ENCODE measurements at places on chromosomes 5 and 9.

DNA sequence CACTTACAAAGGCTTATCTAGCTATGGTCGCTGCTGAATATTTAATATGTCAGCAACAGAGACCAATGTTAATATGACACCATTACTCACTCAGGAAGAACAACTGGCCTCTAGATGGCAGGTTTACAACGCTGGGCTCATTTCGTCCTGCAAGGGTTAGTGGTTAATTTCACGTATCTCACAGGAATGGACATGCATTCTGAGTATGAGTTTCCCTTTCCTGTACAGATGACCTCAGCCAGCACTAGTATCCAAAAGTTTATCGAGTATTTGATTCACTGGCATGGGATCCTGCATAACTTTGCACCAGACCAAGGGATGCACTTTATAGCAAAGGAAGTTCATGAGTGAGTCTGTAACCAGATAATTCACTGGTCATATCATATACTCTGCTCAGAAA is 8.7 kb upstream of the TRPC7 start:
- DNase-seq, result peak; percentile 79

DNA sequence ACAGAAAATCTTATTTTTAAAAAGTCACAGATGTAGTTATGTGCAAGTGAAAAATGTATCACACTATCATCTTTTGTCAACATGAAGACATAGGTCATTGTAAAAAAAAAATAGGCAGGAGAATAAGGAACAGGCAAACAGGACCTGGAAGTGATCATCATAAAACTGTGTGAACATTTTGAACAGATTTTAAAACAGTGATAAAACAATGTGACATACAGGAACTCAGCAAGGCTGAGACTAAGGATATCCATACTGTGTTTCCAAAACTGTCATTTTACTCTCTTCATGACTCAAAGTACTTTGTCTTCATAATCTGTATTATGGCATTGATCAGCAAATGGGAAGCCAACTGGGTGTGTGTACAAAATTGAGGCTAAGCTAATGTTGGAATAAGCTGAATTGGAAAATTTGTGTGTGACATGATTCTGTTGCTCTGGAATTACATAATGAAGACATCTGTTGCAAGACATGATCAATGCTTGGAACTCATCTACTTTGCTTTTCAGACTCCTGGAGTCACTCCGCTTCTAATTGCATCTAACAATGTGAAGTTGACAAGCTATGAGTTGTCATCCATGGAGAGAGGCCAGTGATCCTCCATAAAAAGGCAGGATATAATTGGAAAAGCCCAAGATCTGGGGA is 978.7 kb upstream of the NUDT12 start:
- DNase-seq, result no peak

DNA sequence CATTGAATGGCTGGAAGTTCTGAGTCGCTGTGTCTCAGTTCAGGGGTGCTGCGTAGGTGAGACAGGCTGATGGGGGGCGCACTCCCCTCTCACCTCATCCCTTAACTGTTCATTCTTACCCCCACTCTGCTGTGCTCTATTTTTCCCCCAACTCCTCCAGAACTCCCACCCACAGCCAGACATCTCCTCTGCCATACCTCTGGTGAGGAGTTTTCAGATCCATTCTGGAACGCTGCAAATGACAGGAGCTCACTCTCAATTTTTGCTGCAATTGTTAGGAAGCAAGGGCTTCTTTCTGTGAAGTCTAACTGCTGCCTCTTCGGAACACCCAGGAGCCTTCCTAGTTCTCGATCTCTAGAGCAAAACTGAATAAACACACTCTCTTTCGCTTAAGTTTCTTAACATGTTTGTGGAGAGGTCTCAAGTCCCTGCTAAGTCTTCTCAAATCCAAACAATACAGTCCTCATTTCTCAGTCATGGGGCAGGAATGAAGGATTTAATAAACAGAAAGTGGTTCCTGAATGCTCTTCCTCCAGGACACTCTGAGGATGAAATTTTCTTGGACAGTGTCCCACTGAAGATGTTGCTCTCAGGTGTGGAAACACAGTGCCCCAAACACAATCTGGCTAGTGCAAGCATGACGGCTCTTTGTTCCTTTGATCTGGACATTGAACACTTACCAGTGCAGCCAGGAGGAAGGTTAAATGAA is 387.7 kb downstream of the KDM4C start:
- DNase-seq, result no peak

- no peak for DNase-seq
Observed at GRCh38 chr9:128394379-128395168, 23.4 kb downstream of the URM1 start.

- peak; percentile 93 for DNase-seq
Observed at GRCh38 chr5:141524604-141525597, 36.0 kb downstream of the PCDHGC5 start.

DNA sequence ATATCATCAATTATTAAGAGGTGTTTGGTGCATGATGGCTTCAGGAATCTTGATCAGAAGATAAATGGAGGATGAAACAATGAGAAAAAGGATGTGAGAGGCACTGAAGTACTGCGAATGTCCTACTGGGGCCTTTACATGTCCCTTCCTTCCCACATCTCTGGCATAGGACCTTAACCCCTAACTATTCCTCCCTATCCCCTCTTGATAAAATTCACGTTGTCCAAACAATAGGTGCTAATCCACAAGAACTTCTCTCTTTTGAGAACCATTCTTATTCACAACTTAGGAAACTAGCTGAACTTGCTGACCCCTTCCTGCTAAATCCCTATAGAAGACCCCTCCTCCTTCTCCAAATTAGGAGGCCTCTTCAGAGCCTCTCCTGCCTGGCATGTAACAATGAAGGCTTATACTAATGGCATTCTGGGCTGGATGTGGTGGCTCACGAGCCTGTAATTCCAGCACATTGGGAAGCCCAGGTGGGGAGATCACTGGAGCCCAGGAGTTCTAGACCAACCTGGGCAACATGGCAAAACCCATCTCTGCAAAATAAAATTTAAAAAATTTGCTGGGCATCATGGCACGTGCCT is 276.5 kb upstream of the SMARCA2 start:
- DNase-seq, result no peak

- no peak for DNase-seq
Observed at GRCh38 chr9:99748676-99749075, 73.0 kb upstream of the NR4A3 start.

DNA sequence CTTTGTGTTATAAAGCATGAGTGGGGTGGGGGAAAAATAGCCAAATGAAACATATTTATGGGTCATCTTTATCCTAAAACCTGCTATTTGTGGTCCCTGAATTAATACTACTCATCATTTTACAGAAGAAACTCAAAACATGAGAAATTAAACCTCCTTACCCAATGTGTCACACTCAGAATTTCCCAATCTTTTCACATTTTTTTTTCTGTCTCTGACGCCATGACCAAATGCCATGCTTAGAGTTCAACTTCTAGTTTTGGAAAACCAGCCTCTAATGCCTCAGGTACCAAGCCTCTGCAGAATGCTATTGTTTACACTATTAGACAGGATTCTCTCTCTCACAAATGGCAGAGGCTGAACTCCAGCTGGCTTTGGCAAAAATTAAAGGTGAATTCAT is 505.5 kb upstream of the WWC1 start:
- no peak for DNase-seq

GRCh38 chr5:14720236-14720923 is 55.9 kb downstream of the OTULIN start:
- DNase-seq, result peak; percentile 21

DNA sequence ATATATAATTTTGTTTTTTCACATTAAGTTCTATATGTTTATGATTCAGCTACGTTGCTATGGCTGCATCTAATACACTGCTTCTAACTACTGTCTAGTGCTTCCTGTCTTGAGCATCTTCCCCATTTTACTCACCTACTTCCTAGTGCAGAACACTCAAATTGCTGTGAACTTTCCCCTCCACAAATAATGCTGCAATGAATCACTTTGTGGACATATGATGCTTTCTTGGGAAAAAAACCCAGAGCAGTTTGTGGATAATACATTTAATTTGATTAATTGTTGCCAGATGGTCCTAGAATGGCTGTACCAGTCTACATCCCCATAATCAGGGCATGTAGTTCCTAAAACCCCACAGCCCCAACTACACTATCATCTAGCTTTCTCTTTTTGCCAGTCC is 18.5 kb downstream of the CD180 start:
- no peak for DNase-seq

GRCh38 chr5:172113036-172113435 is 75.0 kb downstream of the STK10 start:
- DNase-seq, result peak; percentile 70

DNA sequence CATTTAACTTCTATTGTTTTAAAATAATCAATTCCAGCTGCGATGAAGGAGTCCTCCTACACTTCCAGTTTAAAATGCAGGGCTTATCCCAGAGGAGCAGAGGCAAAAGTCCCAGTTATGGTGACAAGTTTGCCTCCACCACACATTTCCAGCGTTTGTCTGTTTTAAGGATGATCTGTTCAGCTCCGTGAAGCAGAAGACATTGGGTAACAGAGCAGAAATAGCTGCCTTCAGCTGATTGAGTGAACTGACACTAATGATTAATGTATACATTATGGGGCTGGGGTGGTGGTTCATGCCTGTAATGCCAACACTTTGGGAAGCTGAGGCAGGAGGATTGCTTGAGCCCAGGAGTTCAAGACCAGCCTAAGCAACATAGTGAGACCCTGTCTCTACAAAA is 127.6 kb downstream of the HSD17B3 start:
- no peak for DNase-seq

GRCh38 chr5:35904443-35905132 is 33.8 kb downstream of the CAPSL start:
- DNase-seq, result no peak

- no peak for DNase-seq
Observed at GRCh38 chr5:54673523-54674225, 156.1 kb downstream of the SNX18 start.

GRCh38 chr5:36264202-36264760 is 22.6 kb upstream of the NADK2 start:
- no peak for DNase-seq

DNA sequence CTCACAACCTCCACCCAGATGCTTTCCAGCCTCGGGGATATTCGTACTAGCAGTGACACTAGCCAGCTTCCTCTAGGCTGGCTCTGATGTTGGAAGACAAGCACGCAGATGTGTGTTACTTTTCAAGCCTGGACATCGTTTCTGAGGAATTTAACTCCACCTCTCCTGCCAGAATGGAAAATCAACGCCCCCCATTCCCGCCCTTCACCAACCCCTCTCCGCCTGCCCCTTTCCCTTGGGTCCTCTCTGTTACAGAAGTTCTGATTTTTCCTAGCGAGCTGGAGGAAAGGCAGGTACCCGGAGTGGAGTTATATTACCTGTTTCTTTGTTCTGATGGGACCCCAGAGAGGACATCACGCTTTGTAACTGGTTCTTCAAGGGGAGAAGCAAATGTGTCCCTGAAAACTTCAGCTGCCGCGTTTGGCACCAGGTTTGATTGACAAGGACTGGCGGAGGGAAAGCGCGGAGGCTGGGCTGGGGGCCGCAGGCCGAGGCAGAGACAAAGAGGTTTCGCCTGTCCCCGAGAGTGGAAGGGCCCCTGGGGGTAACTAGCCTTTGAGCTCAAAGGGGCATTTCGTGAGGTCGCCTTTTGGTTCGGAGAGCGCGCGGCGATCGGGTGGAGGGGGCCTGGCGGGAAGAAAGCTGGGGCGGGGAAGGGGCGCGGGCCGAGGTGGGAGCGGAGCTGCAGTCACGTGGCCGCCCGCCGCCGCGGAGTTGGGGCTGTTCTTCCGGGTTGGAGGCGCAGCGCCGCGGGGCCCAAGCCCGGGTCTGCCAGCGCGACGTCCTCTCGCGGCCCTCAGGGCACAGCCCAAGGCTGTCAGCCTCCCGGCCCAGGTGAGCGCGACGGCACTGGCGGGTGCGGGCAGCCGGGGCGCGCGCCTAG is at the start of gene NNT:
NNT (plus strand) TSS at position 720 of the 883 bp plus-strand sequence. CDS start 6,016 bp downstream, outside the sequence.
- DNase-seq, result peak; percentile 74

- DNase-seq, result no peak
Observed at GRCh38 chr5:129670957-129671500, 76.9 kb upstream of the MINAR2 start.

DNA sequence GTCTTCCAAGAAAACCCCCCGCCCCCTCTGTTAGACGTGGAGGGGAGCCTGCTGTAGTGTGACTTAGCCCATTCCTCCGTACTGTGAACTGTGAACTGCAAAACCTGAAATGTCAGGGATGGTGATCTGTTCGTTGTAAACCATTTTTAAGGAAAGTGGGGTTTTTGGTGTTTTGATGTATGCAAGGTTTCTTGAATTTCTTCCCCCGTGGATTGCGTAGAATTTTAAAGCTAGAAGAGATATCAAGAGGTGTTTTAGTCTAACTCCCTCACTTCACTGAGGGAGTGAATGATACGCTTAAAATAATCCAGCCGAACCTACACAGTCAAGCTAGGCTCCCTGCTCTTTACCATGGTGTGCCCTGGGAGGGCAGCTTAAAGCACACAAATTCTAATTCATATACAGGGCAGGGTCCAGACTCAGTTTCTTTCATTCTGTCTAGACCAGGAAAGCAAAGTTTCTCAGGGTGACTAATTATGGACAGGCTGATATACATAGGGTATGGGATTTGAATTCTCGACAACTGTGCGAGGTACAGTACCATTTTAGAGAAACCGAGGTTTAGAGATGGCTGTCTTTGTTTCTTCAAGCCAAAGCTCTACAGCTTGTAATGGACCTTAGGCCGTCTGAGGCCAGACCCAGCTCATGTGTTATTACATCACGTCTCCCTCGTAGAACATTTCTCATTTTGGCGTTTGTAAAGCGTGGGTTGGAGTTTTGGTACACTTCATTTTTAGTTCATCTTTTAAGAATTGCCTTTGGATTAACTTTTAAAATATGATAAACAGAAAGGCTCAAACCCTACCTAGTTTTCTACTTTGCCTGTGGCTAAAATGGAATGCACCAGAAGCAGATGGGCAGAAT is 2.7 kb downstream of the PTGER4 start:
- DNase-seq, result no peak

DNA sequence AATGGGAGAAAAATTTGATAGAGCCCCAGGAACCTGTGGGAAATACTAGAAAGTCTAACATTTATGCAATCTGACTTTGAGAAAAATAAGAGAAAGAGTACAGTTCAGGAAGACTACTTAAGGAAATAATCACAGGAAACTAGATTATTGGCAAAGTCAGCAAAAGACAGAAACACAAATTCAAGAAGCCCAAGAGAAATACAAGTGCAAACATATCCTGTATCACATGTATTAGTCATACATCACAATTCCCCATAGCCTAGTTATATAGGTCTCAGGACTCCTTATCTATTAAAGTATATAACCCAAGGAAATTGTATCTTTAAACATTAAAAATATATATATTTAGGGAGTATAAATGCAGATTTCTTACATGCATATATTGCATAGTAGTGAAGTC is 100.8 kb downstream of the HOMER1 start:
- DNase-seq, result no peak

DNA sequence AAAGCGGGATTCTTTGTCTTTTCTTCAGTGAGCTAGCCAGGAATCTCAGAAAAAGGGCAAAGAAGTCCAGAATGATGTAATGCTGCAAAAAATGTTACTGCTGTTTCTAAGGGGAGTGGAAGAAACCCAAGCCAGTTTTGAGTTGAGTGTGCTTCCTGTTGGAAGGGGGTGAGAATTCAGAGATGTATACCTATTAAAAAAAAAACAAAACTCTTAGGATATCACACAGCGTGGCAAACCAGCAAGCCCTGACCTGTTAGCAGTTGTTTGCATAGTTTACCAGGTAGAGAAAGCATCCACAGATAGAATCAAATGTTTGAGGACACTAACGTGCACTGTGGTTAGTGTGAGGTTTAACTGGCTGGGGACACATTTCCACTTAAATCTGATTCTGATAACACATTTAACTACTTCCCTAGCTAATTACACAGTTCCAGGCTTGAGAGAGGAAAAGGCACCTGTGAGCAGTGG is 11.4 kb downstream of the BASP1 start:
- DNase-seq, result no peak
